Ovary (tissue), 10 donors: ENCODE measurements at places on chromosomes 3 and 15. TPM values are rescaled to one million over a fixed set of nuclear protein-coding genes. Genes with fewer than 3 reads are reported as not detected.

- no peak for DNase-seq
Observed at GRCh38 chr3:111715911-111716523, 120.9 kb upstream of the ZBED2 start.

DNA sequence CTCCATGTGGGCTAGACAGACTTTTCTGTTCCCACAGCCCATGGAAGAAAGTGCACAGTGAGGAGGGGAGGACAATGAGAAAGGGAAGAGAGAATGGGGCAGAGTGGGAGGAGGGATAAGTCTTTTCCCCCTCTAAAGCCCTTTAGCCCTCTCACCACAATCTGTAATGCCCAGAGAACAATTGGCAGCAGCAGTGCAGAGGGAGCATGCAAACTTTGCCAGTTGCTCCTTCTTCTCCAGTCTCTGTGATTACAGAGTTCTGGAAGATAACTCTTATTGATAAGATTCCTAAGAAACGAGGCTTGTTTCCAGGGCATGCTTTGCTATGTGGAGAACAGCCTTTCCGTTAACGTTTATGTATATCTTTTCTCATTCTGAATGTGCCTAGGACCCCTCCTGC lies 50.0 kb upstream of the FMN1 start:
- no peak for DNase-seq

- no peak for DNase-seq
Observed at GRCh38 chr3:4514916-4515315, 21.8 kb downstream of the ITPR1 start.

The GRAMD2A gene
- 1.4 TPM for total RNA-seq
